ENCODE measurements at places on chromosomes 13 and 19.

GRCh38 chr13:106145997-106146864 is 389.2 kb downstream of the EFNB2 start:
- no peak for DNase-seq

- DNase-seq = no peak
Observed at GRCh38 chr19:18128044-18128443, 24.9 kb upstream of the PIK3R2 start.

DNA sequence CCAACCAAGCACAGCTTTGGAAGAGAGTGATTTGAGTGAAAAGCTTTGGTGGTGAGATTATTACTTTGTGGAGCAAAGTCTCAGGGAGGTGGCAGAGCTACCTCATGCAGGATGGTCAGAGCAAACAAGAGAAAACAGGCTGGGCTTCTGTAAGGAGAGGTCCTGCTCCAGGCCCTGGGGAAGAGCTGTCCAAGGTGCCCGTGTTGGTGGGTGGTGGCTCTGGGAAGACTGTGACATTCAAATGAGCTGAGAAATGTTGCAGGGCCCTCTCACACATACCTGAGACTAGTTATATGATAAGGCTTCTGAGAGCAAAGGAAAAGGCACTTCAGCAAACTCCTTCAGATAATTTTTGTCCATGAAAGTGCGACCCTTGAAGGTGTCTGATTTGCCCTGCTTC is 205.5 kb upstream of the SOX21 start:
- DNase-seq = no peak

DNA sequence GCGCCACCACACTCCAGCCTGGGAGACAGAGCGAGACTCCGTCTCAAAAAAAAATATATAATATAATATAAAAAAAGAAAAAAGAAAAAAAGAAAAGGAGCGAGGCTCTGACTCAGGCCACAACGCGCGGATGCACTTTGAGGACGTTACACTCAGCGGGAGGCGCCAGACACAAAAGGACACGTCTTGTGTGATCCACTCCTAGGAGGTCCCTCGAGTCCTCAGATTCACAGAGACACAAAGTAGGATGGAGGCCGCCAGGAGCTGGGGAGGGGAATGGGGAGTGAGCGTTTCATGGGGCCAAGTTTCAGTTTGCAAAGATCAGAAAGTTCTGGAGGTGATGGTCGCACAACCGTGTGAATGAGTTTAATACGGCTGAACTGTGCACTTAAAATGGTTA is 8.5 kb upstream of the ABHD17A start:
- no peak for DNase-seq

DNA sequence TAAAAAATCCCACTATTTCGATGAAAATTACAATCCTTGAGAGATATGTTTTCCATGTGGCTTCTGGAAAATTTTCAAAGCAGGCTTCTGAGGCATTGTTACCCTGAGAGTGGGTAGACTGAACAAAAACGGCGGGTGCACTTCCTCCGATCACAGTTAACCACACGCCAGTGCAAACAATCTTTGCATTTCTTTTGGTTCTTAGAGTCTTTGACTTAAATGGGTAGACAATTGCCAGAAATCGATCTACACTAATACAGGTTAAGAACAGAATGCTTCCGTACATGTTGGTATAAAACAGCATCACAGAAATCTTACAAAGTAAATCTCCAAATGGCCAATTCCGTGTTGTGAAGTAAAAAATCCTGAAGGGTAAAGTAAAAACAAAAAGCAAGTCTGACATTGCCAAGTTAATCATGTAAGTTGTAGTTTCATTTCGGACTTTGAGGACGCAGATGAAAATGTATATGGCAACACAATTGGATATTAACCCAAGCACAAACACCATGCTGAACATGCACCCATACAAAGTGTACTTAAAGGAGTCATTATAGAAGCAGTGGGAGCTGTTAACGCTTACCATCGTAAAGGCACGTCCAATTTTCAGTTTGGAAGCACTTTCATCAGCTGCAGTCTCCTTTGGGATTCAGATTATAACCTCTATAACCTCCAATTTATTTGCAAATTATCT is 927 bp downstream of the LPAR6 start:
- DNase-seq = peak; percentile 28

DNA sequence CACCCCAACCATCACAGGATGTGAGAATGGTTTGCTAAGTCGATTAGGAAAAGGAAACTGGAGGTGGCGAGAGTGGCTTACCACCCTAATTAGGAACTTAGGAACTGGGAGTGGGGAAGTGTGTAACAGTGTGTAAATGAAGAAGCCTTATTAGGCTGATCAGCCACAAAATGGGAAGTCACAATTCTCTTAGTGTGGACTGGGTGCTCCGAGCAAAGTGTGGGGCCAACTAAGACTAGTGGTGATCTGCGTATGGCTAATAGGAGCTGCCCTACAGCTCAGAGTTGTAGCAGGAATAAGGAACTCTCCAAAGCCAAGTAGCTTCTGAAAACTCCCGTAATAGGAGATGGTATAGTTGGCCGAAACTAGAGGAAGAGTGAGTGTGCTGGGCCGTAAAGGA is 7.6 kb downstream of the SIGLEC11 start:
- DNase-seq = no peak

DNA sequence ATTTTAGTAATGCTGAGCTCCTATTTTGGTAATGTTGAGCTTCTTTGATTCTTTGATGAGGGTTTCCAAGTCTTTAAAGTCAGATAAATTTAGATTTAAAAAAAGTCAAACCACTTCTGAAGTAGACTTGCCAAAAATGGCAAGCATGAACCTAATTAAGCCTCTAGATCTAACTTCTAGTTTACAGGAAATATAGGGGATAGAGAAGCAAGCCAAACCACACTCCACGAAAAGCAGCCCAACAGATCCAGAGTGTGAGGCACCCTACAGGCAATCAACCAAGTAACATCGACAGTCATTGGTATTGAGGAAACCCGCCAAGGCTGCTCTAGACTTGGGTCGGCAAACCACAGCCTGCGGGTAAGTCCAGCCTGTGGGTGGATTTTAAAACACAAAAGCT is 3.7 kb downstream of the GGACT start:
- no peak for DNase-seq

- no peak for DNase-seq
Observed at GRCh38 chr13:95020298-95020987, 280.8 kb downstream of the ABCC4 start.

DNA sequence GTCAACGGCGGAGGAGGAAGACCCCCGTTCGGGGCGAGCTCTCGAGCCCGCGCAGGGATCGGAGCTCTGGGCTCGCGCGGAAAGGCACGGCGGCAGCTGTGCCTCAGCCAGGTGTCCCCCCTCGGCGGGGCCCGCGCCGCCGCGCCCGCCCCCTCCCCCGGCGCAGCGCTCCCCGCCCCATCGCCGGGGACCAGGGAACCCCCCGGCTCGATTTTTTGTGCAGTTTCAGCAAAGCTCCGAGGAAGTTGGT is 110.0 kb downstream of the KCNRG start:
- no peak for DNase-seq

DNA sequence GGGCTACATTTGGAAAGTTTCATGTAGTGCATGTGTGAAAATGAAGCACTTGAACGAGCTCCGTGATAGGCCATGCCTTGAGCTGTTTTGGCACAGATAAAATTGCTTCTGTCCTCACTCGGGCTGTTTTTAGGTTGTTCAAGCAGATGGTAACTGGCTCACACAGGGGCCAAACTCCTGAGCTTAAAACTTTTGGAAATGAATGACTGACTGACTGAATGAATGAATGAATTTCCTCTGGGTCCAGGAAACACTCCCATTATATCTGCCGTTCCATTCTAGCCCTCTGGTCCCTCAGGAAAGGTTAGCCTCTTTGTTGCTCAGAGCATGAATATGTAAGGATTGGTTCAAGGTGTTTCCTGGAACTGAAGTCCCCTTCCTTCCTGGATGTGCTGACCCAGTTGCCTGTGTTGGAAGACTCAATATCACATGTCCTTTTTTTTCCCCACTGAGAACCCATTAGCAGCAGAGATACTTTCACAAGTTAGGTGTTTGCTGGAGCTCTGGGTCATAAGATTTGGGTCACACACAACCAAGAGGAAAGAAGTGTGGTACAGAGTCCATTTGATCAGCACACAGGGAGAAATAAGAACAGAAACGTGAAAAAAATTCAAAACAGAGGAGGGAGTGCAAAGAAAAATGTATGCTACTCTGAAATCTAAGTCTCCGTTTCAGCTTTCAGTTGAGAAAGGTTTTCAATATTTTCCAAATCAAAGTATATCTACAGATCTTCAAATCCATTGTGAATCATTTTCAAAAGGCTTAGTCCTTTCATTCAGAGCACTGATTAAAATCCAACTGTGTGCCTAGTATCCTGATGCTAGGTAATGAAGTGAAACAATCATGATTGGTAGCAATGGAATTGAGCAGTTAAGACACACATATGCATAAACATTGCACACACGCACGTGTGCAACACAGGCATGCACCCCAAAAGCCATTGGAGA is 18.9 kb downstream of the MBNL2 start:
- DNase-seq = no peak

DNA sequence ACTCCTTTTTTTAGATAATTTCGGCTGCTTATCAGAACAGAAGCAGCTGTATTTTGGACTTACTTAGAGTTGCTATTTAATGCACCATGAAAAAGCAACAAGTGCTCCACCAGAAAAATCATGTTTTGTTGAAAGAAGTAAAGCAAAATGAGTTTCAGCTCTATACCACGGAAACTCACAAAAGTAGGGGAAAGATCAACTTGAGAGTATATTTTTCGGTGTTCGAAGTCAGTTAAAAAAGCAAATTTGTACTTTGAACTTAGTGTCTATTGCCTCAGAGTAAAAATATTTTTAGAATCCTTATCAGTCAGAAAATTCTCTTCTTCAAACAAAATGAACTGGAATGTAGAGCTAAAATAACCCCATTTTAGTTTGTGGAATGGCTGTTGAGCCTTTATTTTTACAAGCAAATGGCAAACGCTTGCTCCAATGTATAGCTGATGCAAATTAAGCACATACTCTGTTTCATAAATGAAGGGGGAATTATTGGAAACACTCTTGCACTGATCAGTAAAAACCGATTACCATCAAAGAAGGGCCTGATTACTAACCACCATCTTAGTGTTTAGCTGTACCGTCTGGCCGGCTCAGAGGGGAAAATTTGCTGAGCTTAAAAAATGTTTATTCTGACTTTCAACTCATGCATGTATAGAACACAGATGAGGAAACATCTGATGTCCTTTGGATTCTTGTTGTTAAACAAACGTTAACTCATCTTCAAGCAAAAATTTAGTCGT is 540.7 kb downstream of the GPC6 start:
- DNase-seq = no peak

DNA sequence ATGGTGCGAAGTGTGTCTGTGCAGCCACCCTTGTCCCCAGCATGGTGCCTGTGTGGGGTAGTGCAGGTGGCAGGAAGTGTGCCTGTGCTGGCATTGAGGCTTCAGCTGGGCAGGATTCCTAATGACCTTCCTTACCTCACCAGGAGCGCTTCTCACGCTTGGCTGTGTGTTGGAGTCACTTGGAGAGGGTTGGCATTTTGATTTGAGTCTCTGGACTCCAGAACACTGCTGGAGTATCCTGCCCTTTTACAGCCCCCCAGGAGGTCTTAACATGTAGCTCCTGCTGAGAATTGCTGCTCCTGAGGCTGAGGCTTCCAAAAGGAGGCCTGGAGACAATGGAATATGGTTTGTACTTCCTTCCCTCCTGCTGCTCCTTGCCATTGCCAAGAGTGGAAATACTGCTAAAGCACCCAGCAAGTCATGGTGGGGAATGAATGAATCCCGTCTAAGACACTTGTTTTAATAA is 87.1 kb downstream of the ARHGEF7 start:
- DNase-seq = no peak

- no peak for DNase-seq
Observed at GRCh38 chr19:19475849-19476828, 39.2 kb downstream of the TSSK6 start.

- no peak for DNase-seq
Observed at GRCh38 chr13:110581506-110582185, 20.1 kb upstream of the RAB20 start.

GRCh38 chr19:51462276-51462675 is 4.0 kb upstream of the SIGLEC8 start:
- no peak for DNase-seq

- DNase-seq = no peak
Observed at GRCh38 chr13:94419304-94419924, 60.1 kb downstream of the DCT start.

DNA sequence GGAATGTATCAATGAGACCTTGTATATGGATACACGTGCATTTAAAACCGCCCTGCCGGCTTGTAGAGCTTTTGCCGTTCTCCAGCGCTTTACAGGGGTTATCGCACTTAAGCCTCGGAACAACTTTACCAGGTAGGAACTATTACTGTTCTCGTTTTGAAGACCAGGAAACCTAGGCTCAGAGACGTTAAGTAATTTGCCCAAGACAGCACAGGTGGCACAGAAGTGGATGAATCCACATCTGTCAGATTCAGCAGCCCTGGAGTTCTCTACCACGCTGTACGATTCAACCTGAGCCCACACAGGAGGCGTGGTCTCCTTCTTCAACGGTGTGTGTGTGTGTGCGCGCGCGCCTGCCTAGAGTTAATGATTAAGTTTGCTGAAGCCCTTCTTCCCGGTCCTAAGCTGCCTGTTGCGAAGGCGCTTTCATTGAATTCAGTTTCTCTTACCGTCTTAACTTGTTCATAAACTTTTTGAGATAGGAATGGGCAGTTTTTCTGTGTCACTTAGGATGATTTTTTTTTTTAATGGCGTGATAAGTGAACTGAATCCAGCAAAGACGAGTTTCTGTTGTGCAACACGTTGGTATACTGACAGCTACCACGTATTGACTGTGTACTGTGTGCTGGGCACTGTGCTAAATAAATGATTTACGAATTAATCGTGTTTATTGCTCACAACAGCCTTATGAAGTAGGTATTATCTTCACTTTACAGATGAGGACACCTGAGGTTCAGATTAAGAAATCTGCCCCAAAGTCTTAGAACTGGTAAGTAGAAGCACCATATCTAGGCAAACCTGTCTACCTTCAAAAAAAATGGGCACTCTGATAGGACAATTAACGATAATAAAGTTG is 67.4 kb downstream of the KCNRG start:
- peak; percentile 60 for DNase-seq

GRCh38 chr13:48925001-48925400 is 50.7 kb upstream of the FNDC3A start:
- no peak for DNase-seq

- DNase-seq = no peak
Observed at GRCh38 chr19:52943134-52943883, 19.4 kb downstream of the ZNF816 start.

DNA sequence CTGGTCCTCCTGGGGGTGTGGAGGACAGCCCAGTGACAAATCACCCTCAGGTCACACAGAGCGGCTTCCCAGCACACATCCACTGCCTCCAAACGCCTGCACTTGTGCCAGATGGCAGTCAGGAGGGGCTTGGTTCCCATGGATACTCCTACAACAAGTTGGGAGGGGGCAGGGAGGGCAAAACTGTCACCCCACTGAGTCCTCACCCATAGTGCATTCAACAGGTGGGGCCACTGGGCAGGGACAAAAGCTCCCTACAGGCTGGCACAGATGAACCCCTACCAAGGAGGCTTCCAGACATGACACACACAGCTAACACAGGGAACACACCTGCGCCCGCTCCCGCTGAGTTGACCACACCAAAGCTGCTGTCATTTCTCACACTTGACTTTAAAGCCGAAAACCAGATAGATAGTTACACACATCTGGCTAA is 120.5 kb downstream of the STK24 start:
- no peak for DNase-seq

GRCh38 chr13:33152389-33152788 is 133.2 kb downstream of the STARD13 start:
- DNase-seq = no peak

GRCh38 chr19:54136086-54136863 is 1.3 kb upstream of the CNOT3 start:
- no peak for DNase-seq

GRCh38 chr13:28138756-28139470 is 568 bp downstream of the PAN3 start:
- DNase-seq = peak; percentile 87

GRCh38 chr19:49555600-49556411 is 24.6 kb downstream of the NOSIP start:
- peak; percentile 71 for DNase-seq
